ENCODE measurements at places on chromosomes 2 and 18.
A peak's percentile ranks its signal among the peaks of the same experiment; 100 is the strongest.

DNA sequence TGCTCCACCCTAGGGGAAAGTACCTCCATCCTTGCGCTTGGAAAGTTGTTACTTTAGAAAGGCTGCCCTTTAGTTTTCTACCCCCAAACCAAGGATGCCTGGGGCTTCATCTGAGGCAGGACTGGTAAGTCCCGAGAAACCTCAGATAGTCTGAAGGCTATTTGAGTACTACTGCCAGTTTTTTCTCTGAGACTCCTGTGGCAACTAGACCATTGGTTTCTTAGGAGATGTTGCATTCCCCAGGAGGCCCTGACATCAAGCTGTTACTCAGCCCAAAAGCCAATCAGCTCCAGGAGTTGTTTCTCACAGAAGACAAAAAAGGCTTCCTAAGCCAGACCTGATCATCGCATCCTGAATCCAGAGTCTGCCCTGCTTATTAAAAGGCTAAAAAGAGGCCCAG, 67.2 kb downstream of the COLEC12 start:
- no peaks in the 10 kb centered on the region for H3K36me3 ChIP-seq
- no peaks in the 10 kb centered on the region for H3K27me3 ChIP-seq
- H3K4me3 ChIP-seq, result no peak overlapping the region
- H3K27ac ChIP-seq, result no peak overlapping the region

GRCh38 chr2:83596592-83597282, 862.3 kb downstream of the SUCLG1 start:
- no peaks in the 10 kb centered on the region for H3K4me1 ChIP-seq
- H3K4me3 ChIP-seq, result no peak overlapping the region
- H3K27me3 ChIP-seq, result no peaks in the 10 kb centered on the region
- H3K36me3 ChIP-seq, result no peaks in the 10 kb centered on the region

DNA sequence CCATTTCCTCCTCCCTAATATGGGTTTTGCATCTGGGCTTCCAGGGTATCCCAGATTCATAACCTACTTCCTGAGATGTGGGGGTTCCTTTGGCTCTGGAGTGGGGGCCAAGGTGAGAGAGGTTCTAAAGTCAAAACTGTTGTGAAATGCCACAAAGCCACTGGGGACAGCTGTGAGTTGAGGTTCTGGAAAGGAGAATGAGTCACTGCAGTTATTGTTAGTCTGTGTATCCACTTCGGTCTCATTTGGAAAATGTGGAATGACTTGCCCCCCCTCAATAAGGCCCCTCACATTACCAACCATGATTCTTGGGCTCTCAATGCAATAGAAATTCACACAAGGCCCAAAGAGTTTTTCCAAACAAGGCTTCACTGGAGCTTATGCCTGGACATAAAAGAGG, 51.1 kb upstream of the LGALSL start:
- peaks cover 29% of the 10 kb centered on the region for H3K4me1 ChIP-seq
- no peak for DNase-seq
- H3K36me3 ChIP-seq, result no peaks in the 10 kb centered on the region
- H3K27ac ChIP-seq, result peak overlapping the region; percentile 79

DNA sequence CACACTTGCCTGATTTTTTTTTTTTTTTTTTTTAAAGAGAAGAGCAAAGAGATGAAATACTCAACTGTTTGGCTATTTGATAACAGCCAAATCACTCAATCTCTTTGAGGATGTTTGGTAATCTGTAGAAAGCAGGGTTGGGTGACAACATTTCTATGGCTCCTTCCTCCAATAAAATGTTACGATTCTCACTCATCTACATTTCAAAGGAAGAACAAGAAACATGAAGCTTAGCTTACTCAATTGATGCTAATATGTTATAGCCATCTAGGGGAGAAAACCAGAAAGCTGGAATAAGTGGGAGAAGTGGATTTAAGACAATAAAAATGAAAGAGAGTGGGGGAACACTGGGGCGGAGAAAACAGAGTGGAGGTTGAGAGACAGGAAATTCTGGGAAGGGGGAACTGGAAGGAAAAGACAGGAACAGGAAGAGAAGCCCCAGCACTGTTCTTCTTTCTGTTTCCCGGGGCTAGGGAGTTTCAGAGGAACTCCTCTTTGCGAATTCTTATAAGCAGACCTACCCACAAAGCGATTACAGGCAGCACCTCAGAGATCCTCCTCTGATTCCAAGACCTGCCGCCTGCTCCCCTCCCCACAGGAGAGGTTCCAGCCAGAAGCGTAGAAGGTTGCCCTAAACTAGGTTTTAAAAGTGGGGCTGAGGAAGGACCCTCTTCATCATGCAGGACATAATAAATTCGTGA, 13.3 kb downstream of the ST3GAL5 start:
- H3K4me1 ChIP-seq, result no peaks in the 10 kb centered on the region
- no peaks in the 10 kb centered on the region for H3K36me3 ChIP-seq
- no peak for DNase-seq
- no peak overlapping the region for H3K4me3 ChIP-seq
- H3K27me3 ChIP-seq, result peaks cover 4% of the 10 kb centered on the region

DNA sequence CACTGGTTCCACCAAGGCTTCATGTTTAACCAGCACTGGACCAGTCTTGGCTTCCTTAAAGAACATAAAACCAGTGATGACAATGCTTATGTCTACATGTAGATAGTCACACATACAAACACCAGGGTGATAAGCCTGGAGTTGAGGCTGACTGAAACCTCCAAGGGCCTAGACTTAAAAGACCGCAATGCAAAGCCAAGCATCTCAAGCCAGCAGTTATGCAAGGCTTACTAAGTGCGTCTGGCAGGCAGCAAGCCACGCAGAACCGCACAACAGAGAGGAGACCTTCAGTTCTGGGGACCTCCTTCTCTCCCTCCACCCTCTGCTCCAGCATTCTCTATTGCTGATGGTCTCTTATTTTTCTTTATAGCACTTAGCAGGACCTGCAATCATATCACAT, 63.2 kb upstream of the ACAA2 start:
- no peak overlapping the region for H3K4me3 ChIP-seq
- no peaks in the 10 kb centered on the region for H3K36me3 ChIP-seq
- no peaks in the 10 kb centered on the region for H3K27me3 ChIP-seq
- no peak for DNase-seq

DNA sequence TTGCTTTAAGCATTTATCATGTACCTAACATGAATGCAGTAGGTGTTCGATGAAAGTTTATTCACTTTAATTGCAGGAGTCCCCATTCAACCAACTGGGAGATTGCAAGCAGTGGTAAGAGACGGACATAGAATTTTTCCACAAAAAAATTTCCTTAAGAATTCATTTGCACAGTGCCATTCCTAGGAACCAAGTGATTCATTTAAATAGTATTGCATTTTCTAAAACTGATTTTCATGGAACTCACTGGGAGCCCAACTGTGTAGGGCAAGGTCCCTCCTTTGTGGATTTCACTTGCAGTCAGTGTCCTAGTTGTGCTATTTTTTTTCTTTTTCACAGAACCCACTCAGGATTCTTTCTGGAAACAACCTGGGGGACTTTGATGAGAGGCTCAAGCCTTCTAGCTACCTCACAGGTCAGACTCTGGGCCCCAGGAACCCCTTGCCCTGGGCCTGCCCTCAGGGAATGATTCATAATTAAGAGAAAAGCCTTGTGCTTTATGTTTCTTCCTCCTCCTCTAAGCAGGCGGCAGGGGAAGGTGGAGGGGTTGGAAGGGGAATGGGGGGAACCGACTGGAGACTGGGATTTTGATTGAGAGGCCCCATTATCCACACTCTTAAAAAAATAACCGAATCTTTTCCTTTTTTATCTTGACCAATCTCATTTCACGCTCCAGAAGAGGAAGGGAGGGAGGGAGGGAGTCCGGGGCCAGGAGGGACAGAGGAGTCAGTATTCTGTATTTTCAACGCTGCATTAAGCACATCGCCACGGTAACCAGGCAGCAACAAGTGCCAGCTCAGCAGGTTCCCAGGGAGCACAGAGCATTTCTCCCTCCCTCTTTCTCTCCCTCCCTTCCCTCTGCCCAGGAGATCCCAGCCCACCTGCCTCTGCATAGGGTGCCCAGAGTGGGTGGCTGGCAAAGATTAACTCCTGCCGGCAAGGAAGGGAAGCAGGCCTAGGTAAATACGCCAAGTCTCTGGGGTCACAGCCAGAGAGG, 51.8 kb downstream of the PSD4 start:
- H3K4me3 ChIP-seq, result no peak overlapping the region
- no peak overlapping the region for H3K27ac ChIP-seq
- peak; percentile 41 for DNase-seq
- no peaks in the 10 kb centered on the region for H3K4me1 ChIP-seq

GRCh38 chr2:170163411-170164065, 14.4 kb upstream of the MYO3B start:
- H3K27ac ChIP-seq, result no peak overlapping the region
- H3K4me1 ChIP-seq, result no peaks in the 10 kb centered on the region
- H3K4me3 ChIP-seq, result no peak overlapping the region
- H3K36me3 ChIP-seq, result no peaks in the 10 kb centered on the region
- DNase-seq, result no peak
- H3K27me3 ChIP-seq, result no peaks in the 10 kb centered on the region

- H3K27ac ChIP-seq, result peak overlapping the region; percentile 67
- no peak overlapping the region for H3K4me3 ChIP-seq
- peaks cover 59% of the 10 kb centered on the region for H3K4me1 ChIP-seq
- no peak for DNase-seq
Measured at GRCh38 chr2:219285894-219286425, 6.8 kb downstream of the DNAJB2 start.

DNA sequence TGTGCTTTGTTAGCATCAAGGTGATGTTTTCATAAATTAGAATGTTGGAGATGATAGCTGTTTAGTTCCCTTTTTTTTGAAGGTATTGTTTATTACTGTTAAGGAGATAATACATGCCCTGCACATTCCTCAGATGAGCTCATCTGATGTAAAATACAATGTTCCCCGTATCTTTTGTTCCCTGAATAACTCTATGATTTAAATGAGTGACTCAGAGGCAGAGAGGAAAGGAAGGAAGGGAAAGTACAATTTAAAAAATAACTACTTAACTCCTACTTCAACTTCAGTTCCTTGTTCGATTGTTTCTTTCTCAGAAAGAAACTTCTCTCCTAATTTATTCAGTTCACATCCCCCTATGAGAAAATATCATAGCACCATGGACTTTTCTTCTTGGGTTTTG, 208.7 kb downstream of the KCNE4 start:
- DNase-seq, result no peak
- H3K27me3 ChIP-seq, result no peaks in the 10 kb centered on the region
- H3K36me3 ChIP-seq, result no peaks in the 10 kb centered on the region
- no peak overlapping the region for H3K4me3 ChIP-seq

DNA sequence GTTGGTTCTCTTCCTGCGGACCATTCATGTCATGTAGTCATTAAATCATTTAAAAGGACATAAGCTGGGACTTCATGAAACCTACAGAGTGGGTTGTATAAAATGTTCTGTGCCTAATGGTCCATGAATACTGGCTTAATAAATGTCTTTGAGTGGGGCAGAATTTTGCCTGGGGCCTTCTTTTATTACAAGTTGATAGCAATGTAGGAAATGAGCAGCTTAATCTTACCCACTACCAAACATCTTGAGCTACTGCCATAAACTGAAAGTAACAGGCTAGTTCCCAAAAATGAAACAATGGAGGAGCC, 130.9 kb downstream of the TMEM17 start:
- H3K27ac ChIP-seq, result no peak overlapping the region
- DNase-seq, result no peak
- H3K4me1 ChIP-seq, result no peaks in the 10 kb centered on the region
- no peak overlapping the region for H3K4me3 ChIP-seq
- H3K27me3 ChIP-seq, result no peaks in the 10 kb centered on the region

DNA sequence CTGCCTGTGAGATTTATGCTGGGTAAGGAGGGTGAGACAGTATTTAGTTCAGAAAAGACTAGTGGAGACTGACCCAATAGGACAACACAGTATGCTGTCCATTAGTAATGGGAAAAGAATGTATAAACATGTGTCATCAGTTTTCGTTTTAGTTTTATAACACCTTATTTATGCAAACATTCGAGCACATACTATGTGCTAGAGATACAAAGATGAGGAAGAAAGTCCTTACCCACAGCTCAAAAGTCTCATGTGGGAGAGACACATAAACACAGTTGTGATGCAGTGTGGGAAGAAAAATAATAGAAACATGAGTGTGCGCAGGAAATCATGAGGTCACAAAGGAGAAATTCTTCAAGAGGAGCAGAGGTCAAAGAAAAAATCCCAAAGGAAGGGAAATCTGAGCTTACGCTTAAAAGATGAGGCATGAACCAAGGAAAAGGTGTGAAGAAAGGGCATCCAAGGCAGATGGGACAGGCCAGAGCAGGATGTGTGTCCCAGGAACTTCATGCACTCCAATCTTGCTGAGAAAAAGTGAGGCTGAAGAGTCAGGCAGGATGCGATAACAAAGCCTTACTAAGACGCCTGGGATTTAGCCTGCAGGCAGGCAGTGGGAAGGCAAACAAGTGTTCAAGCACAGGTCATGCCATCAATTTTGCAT, 8.1 kb downstream of the METTL21A start:
- no peak overlapping the region for H3K27ac ChIP-seq
- no peak overlapping the region for H3K4me3 ChIP-seq
- H3K4me1 ChIP-seq, result no peaks in the 10 kb centered on the region
- no peaks in the 10 kb centered on the region for H3K27me3 ChIP-seq

DNA sequence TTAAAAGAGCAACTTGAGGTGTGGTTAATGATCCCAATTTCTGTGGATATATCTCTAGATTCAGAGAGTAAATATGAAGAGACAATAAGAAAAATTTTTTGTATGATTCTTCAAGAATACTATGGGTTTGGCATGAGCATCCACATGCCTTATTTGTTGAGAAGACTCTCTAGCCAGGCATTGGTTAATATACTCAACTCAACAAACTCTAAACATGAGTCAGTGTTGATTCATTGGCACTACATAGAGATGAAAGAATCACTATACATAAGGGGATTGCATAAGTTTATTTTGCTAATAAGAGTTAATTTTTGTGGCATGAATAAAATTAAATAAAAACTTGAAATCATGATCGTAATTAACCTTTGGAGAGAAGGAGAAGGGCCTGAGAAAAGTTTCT, 930.2 kb upstream of the LRRTM1 start:
- no peak overlapping the region for H3K4me3 ChIP-seq
- no peaks in the 10 kb centered on the region for H3K4me1 ChIP-seq
- no peaks in the 10 kb centered on the region for H3K27me3 ChIP-seq
- no peak overlapping the region for H3K27ac ChIP-seq

GRCh38 chr2:239630618-239631286, 229.9 kb upstream of the HDAC4 start:
- no peak overlapping the region for H3K27ac ChIP-seq
- no peaks in the 10 kb centered on the region for H3K36me3 ChIP-seq
- H3K27me3 ChIP-seq, result no peaks in the 10 kb centered on the region
- DNase-seq, result no peak
- no peak overlapping the region for H3K4me3 ChIP-seq

- H3K27me3 ChIP-seq, result no peaks in the 10 kb centered on the region
- no peaks in the 10 kb centered on the region for H3K36me3 ChIP-seq
- peaks cover 13% of the 10 kb centered on the region for H3K4me1 ChIP-seq
- no peak overlapping the region for H3K27ac ChIP-seq
- DNase-seq, result no peak
Measured at GRCh38 chr2:23542230-23542789, 157.3 kb downstream of the KLHL29 start.

GRCh38 chr2:121804340-121804739, 48.9 kb downstream of the TSN start:
- H3K27me3 ChIP-seq, result no peaks in the 10 kb centered on the region
- no peak for DNase-seq
- H3K27ac ChIP-seq, result no peak overlapping the region
- no peaks in the 10 kb centered on the region for H3K36me3 ChIP-seq

Data from tibial artery (tissue), 4 donors.